ENCODE measurements at places on chromosomes 12 and 14.

DNA sequence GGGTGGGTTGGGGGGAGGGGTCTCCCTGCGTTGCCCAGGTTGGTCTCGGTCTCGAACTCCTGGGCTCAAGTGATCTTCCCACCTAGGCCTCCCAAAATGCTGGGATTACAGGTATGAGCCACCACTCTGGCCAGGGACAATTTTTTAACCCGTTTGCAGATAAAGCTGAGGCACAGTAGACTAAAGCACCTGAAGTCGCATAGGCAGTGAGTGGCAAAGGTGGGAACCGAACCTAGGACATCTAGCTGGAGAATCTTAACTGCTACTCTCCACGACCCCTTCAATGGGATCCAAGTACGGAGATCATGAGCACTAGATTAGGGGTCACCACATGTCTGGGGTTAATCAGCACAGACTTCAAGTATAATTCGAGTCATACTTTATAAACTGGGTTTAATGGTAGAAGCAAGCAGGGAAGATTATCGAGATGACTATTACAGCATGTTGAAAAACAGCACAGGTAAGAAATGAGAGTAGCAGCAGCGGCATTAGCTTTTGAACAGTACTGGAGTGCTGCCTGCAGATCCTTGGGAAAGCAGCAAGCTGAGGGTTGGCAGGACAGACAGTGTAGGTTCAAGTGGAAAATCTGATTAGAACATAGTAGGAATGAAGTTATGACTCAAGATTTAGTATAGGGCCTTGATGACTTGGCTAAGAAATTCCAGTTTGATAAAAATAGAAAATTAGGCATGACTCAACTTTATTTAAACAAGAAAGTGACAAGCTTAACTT is 23.9 kb downstream of the NID2 start:
- DNase-seq, result peak; percentile 95

DNA sequence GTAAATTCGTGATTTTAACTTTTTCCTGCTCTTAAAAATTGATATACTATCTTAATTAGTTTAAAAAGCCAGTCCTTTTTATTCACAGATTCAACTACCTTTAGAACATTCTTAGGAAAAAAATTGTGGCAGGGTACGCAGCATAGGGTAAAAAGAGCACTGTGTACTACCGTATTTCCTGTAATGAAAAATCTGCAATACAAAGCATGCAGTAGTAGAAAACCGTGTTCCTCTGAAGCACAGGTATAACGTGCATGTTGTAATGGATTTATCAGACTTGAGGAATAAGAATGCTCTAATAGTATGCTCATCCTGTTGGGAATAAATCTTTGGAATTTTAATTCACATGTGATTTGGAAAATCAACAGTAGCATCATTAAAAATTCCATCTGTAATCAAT is 140.5 kb downstream of the UNC79 start:
- DNase-seq, result no peak

DNA sequence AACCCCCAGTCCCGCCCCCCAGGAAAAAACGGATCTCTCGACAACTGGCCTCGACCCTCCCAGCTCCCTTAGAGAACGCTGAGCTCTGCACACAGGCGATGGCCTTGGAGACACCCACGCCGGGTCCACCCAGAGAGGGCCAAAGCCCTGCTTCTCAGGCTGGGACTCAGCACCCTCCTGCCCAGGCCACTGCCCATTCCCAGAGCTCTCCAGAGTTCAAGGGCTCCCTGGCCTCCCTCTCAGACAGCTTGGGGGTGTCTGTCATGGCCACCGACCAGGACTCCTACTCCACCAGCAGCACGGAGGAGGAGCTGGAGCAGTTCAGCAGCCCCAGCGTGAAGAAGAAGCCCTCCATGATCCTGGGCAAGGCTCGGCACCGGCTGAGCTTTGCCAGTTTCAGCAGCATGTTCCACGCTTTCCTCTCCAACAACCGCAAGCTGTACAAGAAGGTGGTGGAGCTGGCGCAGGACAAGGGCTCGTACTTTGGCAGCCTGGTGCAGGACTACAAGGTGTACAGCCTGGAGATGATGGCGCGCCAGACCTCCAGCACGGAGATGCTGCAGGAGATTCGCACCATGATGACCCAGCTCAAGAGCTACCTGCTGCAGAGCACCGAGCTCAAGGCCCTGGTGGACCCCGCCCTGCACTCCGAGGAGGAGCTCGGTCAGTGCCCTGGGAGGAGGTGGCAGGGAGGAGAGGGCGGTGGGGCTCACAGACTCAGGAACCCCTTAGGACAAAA is 95.8 kb downstream of the LGMN start:
- no peak for DNase-seq

- DNase-seq, result no peak
Measured at GRCh38 chr12:66288121-66288520, 14.2 kb upstream of the HELB start.

- no peak for DNase-seq
Measured at GRCh38 chr14:73739174-73739898, 25.2 kb upstream of the PNMA1 start.

DNA sequence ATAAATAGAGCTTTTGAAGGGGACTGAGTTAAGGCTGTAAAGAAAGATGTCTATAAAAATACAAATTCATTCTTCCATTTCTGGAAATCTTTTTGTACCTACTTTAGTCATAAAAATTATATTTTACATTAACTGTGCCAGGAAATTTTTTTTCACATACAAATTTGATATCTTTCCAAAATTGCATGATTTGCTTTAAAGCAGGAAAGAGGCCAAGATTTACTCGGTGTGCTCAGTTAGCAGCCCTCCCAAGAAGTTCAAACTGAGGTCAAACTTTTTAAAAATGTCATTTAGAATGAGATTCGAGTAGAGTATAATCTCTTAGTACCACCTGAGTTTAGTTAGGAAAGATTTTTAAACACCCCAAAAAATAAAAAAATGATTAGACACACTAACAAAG is 173.2 kb upstream of the GRIP1 start:
- DNase-seq, result no peak

DNA sequence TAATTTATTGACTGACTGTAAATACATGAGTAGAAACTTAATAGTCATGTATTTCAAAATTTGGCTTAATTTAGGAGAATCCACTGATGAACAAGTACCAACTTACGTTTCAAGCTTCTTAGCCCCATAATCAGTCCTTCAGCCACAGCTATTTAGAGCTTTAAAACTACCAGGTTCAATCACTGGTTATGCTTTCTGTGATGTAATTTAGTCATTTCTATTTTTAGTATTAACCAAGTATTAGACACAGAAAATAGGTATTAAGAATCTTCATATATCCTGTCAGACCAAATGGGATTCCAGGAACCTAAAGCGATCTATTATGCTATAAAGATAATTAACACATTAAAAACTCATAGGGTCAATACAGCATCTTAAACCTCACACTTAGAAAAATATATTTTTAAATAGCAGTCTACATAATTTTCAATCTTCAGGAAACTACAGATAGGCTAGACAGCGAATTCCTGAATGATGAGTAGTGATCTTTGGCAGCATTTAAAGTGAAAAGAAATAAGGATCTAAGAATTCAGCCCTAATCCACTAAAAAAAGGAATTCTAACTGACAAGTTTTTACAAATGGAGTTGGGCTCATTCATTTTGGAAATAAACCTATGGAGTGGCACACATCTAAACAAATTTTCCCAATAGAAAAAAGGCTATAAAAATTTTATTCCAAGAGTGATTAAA is 51.5 kb downstream of the ZC3H14 start:
- peak; percentile 81 for DNase-seq

DNA sequence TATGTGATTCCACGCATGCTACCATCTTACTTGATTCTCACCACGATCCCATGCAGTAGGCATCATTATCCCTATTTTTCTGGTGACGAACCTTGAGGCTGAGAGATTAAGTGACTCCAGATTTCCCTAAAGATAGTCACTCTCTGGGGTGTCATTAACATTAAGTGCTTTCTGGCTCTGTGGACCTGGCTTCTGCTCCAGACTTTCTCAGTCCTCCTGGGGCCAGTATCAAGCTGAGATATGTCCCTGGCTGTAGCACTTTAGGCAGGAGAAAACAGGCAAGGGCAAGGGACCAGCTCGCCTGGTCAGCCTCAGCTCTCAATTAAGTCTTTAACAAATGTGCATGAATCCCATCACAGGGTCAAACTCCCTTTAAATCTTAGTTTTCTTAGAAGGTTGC is 38.3 kb upstream of the PRB2 start:
- DNase-seq, result no peak

DNA sequence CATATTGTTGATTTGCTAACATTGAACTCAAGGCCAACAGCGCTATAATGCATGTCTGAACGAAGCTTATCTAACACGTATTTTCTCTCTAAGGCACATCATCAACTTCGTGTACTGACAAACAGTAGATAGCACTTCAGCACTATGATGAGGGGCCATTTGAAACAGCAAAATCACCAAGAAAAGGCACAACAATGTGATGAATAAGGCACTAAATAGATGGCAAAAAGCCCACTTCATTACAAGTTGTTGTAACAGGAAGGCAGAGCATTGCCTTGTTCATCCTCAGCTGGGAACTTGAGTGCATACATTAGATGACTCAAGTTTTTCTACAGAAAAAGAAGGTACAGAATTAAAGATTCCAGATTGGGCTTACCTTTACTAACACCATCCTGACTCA is 75.2 kb downstream of the LIN7A start:
- peak; percentile 61 for DNase-seq

- DNase-seq, result no peak
Measured at GRCh38 chr12:21888276-21888863, 52.9 kb downstream of the ABCC9 start.

- DNase-seq, result no peak
Measured at GRCh38 chr12:10982244-10982643, 4.5 kb downstream of the TAS2R50 start.

DNA sequence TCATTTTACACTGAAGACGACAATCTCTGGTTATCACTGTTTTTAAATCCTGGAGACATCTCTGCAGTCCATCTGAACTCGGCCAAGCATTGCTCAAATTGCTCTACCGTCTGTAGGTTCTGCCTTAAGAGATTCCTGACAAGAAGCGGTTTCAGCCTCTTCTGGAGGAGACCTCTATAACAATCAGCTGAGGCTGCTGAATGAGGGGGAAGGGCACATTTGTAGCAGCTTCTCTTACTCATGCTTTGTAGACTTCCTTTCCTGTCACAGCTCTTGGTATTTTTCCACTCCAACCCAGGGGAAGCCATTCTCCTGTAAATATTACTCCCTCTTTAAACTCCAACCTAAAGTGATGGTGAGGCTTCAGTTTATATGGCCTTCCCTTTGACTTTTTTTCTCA is 3.0 kb downstream of the ARG2 start:
- peak; percentile 85 for DNase-seq

DNA sequence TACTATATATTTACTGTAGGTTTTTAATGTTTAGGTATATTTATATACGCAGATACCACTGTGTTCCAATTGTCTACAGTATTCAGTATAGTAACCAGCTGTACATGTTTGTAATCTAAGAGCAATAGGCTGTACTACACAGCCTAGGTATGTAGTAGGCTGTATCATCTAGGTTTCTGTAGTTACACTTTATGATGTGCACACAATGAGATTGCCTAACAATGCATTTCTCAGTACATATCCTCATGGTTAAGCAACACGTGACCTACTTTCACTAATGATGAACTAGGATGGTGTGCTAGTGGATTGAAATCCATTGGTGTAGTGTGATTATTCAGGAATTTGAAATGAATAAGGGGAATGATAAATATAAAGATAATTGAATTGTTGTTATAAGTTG is 77.7 kb downstream of the ETNK1 start:
- no peak for DNase-seq

GRCh38 chr12:120774169-120774916 is 48.7 kb downstream of the ACADS start:
- no peak for DNase-seq

DNA sequence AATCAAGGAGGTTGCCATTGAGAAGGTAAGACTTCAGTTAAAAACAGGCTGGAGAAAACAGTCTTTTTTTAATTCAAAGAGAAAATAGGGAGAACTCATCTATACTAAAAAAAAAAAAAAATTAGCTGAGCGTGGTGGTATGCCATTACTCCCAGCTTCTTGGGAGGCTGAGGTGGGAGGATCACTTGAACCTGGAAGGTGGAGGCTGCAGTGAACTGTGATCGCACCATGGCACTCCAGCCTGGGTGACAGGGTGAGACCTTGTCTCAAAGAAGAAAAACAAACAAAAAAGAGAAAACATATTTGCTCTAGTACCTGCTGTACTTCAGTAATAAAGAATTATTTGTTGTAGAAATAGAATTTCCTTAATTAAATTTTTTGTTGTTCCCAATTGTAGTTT is 68.6 kb downstream of the DNAH10 start:
- no peak for DNase-seq

GRCh38 chr12:6038160-6038559 is 86.3 kb downstream of the VWF start:
- peak; percentile 76 for DNase-seq

GRCh38 chr12:91191513-91192111 is 9.0 kb upstream of the DCN start:
- no peak for DNase-seq

DNA sequence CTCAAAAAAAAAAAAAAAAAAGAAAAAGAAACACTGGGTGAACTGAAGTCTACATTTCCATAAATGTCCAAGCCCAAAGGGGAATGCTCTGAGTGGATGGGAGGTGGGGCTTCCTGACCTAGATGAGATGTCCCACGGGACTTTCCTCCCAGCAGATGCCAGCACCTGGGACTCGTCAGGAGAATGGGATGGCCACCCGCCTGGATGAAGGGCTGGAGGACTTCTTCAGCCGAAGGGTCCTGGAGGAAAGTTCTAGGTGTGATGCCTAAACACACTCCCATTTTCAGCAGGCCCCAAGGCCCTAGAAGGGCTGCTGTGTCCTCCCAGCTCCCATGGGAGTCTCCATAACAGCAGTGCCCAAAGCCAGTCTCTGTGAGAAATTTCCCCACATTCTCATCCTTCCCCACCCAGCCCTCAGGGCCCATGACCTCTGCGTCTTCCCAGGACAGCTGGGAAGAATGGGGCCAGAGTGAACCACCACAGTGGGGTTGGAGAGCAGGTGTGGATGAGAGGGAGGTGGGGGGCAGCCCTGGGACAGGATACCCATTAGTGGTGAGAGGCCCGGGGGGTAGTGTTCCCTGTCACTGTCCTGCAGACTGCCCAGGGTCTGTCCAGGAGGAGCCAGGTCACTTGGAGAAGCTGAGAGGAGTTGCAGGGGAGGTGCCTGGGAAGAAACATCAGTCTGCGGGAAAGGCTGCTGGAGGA is 7.1 kb upstream of the CPNE6 start:
- DNase-seq, result no peak

DNA sequence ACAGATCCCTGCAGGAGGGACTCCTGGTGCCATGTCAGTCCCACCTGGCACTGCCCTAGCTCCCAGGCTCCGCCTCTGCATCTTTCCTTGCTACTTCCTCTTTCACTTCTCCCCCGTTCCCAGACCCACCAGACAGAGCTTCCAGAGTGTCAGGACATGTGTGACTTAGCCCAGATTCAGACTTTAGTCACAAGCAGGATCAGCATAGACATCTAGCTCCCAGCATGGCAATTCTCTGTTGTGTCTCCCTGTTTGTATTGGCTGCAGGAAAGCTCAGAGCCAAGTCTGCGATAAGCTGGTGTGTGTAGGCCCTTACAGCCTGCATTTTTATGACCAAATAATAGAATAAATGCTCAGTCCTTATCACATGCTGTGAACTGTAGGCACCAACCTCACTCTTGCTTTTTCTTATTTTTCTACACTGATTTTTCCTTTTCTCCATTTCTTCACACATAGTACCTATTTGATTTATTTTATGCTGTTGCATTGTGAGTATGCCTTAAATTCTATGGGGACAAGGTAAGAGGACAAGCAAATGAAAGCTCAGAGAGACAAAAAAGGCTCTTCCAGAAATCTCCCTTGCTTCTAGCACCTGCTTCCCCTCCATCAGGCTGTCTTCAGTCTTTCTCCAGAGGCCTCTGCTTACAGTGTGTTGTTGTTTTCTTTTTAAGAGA is 5.9 kb downstream of the DHRS2 start:
- DNase-seq, result no peak
